ENCODE measurements at places on chromosomes 5 and 9.

DNA sequence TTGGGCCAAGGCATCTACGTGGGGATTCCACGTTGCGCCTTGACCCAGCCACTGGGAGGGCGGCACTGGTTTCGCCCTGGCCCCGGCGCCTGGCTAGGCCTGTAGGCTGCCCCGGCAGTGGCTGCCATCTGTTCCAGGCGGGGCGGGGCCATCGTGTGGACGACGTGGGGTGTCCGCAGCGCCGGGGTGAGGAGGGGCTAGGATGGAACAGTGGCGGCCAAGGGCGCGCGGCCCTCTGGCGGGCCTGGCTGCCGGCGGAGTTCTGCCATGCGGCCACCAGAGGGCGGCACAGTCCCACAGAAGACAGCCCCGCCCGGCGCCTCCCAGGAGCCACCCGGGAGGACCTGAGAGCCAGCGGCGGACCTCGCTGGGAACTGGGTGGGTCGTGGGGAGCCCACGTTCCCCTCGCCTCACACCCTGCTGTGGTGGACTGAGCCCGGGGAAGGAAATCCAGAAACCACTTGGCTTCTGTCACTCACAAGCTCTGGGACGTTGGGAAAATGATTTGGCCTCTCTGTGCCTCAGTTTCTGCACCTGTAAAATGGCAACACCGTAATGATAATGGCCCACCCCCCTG lies 22.6 kb upstream of the RAPGEF1 start:
- peak; percentile 82 for DNase-seq

GRCh38 chr5:173514661-173515060 lies 101.8 kb downstream of the BOD1 start:
- no peak for DNase-seq

GRCh38 chr9:133108794-133109641 lies 12.0 kb downstream of the RALGDS start:
- no peak for DNase-seq

- DNase-seq: peak; percentile 80
These were observed 36.3 kb downstream of the GDA start for GRCh38 chr9:72185561-72185960.

DNA sequence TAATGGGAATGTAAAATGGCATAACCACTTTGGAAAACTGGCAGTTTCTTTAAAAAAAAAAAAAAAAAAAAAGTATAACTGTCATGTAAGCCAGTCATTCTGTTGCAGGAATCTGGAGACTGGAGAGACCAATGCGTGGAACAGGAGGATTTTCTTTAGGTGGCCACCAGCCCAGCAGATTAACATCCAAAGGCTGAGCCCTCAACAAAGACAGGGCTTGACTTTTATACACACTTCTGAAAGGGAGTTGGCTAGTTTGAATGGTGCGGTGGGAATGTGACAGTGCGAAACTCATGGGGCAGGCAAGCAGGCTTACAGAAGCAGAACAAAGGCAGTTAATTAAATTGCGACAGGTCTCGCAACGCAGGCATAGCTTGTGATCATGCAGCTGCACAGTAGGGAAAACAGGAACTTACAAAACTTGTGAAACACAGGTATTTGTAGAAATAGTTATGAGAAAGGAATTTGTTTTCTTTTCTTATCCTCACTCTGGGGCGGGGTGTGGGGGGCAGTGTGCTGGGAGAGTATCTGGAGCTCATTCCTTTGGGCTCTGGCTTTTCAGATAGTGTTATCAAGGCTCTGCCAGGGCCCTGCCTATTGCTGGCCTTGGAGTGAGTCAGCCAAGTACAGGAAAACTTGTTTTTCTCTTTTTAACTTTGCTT lies 12.0 kb downstream of the UIMC1 start:
- DNase-seq: no peak

- no peak for DNase-seq
These were observed 185.5 kb downstream of the SPOCK1 start for GRCh38 chr5:137313526-137314175.

DNA sequence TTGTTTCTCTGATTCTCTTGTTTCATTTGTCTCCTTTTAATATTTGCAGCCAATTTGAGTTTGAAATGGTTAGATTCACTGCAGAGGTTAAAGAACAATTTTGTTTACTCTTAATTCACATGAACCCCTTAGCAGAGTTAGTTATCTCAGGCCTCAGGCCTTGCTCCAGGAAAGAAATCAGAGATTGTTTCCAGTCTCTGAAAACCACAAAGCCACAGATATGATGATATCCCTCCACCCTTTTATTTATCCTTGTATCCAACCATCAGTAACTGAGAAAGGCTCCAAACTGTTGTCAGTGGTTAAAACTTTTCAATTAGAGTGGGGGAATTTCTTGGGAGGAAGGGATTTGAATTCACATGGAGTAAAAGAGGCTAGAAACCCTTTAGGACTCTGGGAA lies 406.0 kb upstream of the DMAC1 start:
- no peak for DNase-seq

- peak; percentile 62 for DNase-seq
These were observed 102.5 kb upstream of the TNC start for GRCh38 chr9:115220319-115221005.

DNA sequence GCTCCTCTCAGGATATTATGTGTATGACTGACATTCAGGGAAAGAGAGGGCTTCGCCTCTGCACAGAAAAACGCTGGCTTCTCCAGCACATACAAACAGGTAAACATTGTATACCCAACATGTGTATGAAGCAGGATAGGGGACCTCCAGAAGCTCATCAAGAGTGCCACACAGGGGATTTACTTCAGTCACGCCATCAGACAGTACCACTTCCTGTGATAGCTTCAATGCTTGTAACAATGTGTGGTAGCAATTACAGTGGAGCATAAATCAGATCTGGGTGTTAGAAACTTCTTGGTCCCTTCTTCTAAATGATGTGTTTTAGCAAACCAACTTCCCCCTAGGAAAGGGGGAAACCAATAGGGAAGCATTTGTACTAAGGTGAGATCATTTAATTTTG lies 160.8 kb downstream of the TSSK1B start:
- DNase-seq: no peak

GRCh38 chr9:4979239-4979638 lies 5.8 kb upstream of the JAK2 start:
- no peak for DNase-seq

GRCh38 chr9:78533500-78533899 lies 236.6 kb downstream of the PSAT1 start:
- no peak for DNase-seq

- DNase-seq: no peak
These were observed 95.3 kb downstream of the GALNT10 start for GRCh38 chr5:154285661-154286408.

- no peak for DNase-seq
These were observed 45.6 kb downstream of the DAPK1 start for GRCh38 chr9:87543251-87543650.

- DNase-seq: no peak
These were observed 59.5 kb downstream of the MVB12B start for GRCh38 chr9:126386088-126386487.

DNA sequence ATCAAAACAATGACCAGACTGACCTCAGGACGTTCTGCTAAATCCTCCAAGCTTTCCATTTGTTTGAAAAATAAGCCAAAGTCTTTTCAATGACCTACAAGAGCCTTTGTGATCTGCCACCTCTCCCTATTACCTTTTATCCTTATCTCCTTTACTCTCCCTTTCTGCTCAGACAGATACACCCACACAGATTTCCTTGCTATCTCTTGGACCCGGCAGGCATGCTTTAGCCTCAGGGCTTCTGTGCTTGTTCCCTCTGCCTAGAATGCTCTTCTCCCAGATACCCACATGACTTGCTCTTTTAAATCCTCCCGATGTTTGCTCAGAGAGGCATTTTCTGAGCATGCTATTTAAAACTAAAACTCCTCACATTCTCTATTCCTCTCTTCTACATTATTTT lies 8.9 kb upstream of the ELOVL7 start:
- no peak for DNase-seq

DNA sequence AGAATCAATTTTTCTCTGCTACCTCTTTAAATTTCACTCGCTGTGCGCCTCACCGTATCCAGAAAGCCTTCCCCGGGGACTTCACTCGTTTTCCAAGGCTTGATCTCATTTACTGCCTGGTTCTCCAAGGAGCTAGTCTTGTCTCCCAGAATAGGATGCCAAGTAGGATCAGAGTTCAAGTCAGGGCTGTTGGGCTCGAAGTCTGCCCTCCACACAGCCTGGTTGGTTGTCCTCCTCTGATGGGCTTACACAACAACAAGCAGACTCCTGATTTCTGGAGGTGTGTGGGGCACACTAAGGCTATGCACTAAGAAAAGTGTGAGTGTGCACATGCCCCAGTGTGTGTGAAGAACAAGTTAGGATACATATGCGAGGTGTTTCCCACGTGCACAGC lies 14.0 kb upstream of the TNIP1 start:
- DNase-seq: peak; percentile 0

GRCh38 chr5:84372066-84372695 lies 12.5 kb downstream of the EDIL3 start:
- no peak for DNase-seq

DNA sequence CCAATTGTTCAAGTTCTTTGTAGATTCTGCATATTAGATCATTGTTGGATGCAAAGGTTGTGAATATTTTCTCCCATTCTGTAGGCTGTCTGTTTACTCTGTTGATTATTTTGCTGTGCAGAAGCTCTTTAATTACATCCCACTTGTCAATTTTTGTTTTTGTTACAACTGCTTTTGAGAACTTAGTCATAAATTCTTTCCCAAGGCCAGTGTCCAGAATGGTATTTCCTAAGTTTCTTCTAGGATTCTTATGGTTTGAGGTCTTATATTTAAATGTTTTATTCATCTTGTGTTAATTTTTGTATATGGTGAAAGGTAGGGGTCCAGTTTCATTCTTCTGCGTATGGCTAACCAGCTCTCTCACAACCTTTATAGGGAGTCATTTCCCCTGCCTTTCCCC lies 116.5 kb downstream of the CPLANE1 start:
- no peak for DNase-seq

DNA sequence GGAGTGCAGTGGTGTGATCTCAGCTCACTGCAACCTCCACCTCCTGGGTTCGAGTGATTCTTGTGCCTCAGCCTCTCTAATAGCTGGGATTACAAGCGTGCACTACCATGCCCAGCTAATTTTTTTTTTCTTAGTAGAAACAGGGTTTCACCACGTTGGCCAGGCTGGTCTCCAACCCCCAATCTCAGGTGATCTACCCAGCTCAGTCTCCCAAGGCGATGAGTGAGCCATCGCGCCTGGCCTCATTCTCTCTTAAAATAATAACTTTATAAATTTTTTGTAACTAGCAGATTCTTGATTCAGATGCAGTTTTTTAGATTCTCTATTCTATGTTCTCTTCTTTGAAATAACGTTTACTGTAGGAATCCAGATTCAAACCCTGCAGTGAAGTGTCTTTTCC lies 127.1 kb downstream of the GDNF start:
- no peak for DNase-seq
